ENCODE measurements at places on chromosomes 4 and X.

GRCh38 chrX:20001588-20001987 lies 10.7 kb upstream of the BCLAF3 start:
- DNase-seq, result no peak

DNA sequence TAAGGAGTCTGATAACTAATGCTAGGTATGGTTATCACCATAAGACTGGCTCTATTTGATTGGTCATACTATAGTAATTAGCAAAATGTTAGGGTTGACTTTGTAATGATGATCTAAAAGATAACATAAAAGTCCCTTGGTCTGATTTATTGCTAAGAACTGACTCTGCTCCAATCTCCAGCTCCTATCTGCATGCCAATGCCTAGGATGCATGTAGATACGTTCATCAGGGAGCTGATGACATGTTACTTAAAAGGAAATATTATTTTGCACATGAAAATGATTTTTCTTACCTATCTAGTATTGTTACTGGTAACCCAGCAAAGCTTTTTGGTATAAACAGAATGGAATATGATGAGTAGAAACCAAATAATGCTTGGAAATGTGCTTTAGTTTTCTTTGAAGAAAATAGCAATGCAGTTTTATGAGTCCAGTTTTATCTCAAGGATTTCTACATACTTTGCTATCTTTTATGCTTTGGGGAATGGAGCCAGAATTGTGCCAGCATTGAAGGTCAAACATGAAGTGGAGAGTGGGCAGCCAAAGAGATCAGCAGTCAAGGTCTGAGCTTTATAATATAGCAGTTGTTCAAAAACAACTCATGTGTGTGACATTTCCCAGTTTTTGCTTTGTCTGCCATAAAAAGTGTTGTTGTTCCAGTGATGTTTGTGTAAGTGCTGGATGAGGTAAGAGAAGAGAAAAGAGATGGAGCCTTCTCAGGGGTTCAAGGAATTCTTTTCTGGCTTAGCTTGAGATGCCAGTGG lies 121.0 kb downstream of the ARHGAP24 start:
- no peak for DNase-seq

GRCh38 chrX:110086916-110087484 lies 84.1 kb downstream of the TMEM164 start:
- no peak for DNase-seq

GRCh38 chr4:107392951-107393350 lies 327.1 kb downstream of the PAPSS1 start:
- no peak for DNase-seq

GRCh38 chr4:155639704-155640523 lies 26.7 kb upstream of the GUCY1A1 start:
- no peak for DNase-seq

DNA sequence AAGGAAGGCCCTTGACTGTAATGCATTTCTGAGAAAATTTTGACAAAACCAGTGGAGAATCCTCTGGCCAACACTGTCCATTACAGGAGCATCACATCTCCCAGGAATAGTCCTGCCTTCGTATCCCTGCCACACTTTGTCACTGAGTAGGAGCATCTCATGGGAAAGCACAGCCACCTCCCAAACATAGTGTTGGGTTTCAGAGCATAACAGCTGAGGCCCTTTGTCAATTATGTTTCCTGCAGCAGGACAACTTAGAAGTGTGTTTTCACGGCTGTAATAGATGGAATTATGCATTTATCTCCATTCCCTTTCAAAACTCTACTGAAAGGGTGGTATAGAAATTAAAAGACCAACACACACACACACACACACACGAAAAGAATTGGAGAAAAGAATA lies 91.1 kb upstream of the SMAD1 start:
- DNase-seq, result no peak

DNA sequence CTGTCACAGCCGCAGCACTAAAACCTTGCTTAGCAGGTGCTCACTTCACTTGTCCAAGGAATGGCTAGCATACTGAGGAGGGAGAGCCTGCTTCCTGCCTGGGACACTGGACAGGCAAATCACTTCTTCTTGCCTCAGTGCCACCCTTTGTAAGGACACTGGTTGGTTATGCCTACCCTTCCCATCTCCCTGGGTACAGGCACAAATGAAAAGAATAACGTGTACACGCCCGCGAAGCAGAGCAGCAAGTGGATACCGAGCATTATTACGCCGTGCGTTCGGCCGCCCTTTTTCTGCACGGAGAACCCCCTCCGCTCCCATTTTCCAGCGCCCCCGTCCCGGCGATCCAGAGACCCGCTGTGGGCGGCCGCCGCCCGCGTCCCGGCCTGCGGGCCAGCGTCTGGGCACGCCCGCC lies 338 bp upstream of the KLHL2 start:
- DNase-seq, result no peak

DNA sequence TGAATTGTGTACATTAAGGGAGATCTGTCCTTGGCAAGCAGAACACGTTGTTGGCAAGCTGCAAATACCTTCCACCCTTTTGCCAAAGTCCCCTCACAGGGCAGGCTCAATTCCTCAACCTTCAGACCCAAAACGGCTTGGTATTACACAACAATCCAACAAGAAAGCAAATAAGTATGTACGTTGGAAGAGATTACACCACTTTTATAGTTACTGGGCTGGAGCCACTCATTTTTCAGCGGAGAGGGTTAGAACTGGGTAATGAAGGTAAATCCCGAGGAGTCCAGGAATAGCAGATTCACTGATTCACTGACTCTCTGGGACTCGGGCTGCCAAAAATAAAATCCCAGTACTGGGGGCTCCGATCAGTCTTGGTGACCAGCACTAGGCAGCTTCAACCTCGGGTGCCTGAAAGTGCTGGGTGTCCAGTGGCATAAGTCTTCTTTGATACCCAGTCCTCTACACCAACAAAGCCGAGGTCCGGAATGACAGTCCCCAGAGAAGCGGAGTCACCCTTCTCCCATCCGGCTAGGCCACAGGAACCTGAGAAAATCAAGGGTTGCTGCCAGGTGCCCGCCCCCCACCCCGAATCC lies 587 bp downstream of the TIMM8A start:
- DNase-seq, result no peak

GRCh38 chr4:118974758-118975157 lies 86.1 kb downstream of the SYNPO2 start:
- no peak for DNase-seq

DNA sequence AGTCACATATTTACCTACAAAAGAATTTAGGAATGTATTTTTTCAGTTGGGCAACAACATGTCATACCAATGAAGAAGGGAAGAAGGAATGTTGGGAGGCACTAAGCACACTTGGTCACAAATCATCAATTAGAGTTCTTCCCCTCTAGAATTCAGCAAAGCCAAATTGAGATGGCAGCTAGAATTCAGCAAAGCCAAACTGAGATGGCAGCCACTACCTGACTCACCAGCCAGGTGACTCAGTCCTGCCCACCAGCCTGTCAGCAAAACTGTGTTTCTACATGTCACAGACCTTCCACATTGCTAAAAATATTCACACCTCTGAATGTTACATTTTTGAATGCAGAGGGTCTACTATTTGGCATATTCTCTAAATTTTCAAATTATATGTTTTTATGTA lies 63.2 kb upstream of the NOCT start:
- DNase-seq, result no peak

DNA sequence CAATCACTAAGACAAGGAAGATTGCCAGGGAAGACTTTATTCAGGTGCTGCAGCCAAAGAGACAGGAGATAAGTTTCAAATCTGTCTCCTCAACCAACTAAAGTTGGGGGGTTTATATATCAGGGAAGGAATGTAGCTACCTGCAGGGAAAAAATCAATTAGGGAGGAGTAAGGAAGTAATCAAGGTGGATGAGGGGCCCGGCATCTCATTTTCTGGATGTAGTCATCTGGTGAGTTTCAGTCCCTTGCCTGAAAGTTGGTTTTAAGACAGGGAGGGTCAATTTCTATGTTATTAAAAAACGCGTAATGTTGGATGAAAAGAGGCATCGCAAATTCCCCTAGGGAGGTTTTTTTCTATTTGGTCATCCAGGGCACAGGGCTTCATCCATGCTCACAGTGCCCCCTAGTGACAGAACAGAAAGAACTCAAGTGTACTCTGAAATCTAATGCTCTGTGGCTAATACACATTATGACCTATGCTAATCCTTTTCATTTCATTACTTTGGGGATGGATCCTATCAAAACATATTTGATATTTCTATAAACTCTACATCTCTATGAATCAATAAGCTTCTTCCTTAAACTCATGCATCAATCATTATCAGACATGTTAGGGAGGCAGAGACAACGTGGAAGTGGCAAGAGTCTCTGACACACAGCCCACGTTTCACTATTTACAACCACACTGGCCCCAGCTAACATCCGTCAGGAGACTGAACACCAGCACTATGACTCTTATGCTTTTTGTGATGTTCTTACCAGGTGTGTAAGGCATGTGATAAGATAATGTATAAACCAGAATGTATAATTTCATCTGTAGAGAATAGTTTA lies 1577.0 kb upstream of the TENM3 start:
- no peak for DNase-seq

DNA sequence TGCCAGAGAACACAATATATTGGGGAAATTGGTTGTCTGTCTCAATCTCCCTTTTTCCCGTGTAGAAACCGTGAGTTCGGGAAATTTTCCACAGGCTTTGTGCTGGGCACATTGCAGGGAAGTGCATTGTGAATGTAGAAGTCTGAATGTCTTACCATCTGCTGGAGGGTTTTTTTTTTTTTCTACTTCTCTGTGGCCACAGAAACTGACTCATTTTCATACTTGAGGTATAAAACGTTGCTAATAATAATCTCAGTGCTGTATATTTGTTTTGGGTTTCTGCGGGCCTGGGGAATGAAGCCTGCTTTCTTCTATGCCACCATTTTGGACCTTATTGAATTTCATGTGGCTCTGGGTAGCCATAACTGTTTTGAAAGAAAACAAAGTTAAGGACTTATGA lies 1001.2 kb downstream of the STIM2 start:
- DNase-seq, result no peak

DNA sequence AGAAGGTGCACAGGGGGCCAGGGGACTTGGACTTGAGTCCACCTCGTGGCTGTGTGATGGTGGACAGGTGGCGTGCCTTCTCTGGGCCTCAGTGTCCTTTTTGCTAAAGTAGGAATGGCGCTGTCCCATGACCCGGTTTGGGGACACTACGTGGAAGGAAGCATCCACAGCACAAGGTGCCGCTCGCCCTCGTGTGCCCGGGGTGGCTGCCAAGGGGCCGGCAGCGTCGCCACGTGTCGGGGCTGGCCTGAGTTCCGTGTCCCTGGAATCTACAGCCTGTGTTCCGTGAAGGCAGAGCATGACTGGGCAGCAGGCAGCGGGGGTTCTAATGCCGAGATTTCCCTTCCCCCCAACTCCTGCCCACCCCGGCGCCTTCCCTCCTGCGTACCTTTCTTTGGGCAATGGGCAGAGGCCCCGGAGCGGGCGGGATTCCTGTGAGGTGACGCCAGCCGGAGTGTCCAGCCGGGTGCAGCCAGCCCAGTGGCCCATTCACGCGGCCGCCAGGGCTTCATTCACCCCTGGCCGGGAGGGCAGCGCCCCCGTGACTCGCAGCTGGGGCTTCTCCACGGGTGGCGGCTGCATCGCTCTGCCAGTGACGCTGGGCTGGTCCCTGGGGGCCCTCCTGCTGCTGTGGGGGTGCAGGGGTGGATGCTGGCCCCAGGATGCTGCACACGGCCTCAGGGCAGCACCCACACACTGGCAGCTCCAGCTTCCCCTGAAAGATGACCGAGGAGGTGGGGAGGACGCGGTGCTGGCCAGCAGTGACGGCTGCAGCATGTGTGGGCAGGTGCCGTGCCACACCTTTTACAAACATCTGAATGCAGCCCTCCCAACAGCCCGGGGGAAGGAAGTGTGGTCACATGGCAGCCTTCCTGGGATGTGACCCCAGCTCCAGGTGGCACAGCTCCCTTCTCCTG lies 21.2 kb downstream of the DOK7 start:
- DNase-seq, result no peak

DNA sequence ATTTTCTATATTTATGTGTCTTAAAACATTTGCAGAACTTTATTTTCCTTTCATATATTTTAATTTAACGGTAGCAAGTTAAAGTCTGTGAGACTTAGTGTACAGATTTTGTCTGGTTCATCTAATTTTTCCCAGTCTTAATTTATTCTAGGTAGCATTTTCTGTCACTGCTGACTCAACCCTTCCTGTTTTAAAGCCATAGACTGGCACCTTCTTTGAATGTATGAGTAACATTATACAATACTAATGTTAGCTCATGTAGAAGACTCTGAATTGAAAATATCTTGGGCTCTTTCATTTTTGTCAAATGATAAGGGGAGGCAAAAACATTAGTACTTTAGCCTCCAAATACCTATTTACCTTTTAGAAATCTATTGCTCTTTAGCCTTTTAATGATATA lies 43.6 kb downstream of the BLTP1 start:
- no peak for DNase-seq

DNA sequence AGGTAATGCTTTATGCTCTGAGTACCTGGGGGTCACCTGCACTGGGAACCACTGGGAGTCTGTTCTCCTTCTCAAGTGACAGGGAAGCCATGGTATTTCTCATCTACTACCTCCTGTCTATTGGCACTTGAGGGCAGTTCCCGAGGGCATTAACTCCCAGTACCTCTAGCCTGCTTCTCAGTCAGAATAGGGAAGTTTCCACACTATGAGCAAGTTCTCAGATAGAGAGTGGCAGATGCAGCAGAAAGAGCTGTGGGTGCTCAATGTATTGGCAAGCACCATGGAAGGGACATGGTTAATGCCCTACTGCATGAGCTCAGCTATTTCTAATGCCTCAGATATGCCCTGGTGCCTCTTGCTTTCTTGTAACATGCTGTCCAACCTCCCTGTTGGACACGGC lies 74.1 kb downstream of the ANOS1 start:
- no peak for DNase-seq

GRCh38 chr4:180953572-180953971 lies 1289.6 kb upstream of the TENM3 start:
- no peak for DNase-seq

- DNase-seq, result no peak
Measured at GRCh38 chr4:4480685-4481398, 61.0 kb downstream of the STX18 start.

- DNase-seq, result no peak
Measured at GRCh38 chrX:12170755-12171154, 32.5 kb downstream of the FRMPD4 start.

DNA sequence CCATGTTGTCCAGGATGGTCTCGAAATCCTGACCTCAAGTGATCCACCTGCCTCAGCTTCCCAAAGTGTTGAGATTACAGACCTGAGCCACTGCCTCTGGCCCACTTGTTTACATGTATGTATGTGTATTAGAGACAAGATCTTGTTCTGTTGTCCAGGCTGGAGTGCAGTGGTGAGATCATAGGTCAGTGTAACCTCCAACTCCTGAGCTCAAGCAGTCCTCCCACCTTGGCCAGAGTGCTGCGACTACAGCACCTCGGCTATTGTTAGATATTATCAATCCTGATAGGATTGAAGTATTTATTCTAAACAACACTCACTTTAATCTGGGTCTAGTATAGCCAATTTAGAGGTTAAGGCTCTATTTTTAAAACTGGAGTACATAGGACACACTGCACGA lies 36.0 kb downstream of the PAGE1 start:
- DNase-seq, result no peak

- DNase-seq, result no peak
Measured at GRCh38 chr4:54359919-54360650, 131.0 kb downstream of the PDGFRA start.

- no peak for DNase-seq
Measured at GRCh38 chr4:3119464-3119863, 45.0 kb downstream of the HTT start.
